ENCODE measurements at places on chromosomes 5 and 9. TPM values are rescaled to one million over a fixed set of nuclear protein-coding genes. Genes with fewer than 3 reads are reported as not detected.

The SYK gene
- total RNA-seq = 3.8 TPM

DNA sequence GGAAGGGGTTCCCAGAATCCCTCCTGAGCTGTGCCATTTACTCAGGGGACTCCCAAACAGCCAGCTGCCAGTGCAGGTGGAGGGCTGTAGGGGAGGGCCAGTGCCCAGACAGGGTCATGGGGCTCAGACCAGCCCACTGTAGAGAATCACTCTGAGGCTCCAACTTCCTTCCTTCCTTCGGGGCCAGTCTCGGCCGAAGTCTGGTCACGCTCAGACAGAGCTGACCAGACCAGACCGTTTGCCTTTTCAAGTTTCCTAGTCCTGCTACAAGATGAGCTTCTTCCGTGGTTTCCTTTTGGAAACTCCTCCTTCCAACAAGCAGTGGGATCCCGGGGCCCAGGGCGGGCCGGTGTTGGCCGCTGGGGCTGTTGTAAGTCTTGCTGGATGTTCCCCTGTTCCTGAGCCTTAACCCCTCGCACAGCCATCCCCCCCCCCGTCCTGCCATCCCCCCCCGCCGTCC is 52.6 kb downstream of the SAR1B start:
- no peak for DNase-seq

- DNase-seq = no peak
Observed at GRCh38 chr5:72937517-72938061, 18.3 kb upstream of the FCHO2 start.

DNA sequence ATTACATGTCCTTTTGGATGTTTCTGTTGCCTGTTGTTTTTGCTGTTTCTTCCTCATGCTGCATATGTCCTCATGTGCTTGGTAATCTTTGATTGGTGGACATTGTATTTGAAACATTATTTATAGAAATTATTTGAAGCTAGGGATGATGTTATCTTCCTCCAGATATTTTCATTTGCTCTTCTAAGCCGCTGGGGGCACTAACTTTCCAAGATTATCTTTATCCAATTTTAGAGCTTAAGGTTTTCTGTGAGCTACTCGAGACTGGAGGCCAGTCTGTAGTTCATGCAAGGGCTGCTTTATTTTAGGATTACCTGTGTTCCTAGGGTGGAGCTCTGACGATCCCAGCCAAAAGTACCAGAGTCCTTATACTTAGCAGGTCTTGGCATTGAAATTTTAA is 40.9 kb downstream of the STX17 start:
- no peak for DNase-seq

Data from mesothelial cell of epicardium (in vitro differentiated cells).